ENCODE measurements at places on chromosomes 3 and 15. TPM values are rescaled to one million over a fixed set of nuclear protein-coding genes. Genes with fewer than 3 reads are reported as not detected.

SLC22A13 gene
- 0.06 TPM for polyA plus RNA-seq

DNA sequence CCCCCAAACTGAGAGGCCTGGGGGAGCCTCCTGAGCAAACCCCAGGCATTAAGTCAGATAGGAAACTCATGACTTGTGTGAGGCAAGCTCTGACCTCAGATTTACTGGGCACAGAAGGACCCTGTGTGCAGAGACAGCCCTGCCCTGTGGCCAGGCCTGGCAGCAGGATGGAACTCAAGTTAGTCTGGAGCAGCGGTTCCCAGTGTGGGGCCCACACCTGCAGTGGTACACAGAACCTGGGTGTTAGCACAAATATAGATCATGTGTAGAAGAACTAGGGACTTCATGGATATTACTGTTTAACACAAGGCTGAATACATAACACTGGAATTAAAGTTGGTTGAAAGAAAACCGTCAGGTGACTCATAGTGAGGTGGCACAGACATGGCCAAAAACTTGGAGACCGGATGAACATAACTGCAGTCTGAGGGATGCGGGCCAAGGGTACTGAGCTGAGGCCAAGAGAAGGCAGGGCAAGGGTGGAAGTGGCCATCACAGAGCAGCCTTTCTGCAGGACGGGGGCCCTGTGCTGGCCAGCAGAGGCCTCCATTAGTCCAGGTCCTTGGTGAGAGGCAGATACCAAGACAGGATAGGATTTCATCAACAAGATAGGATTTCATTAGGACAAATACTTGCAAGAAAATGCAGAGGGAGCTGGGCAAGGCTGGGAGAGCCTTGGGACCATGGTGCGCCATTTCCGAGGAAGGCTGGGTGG, 40.9 kb downstream of the IRAK2 start:
- no peak overlapping the region for H3K27ac ChIP-seq
- H3K4me1 ChIP-seq: no peaks in the 10 kb centered on the region
- no peaks in the 10 kb centered on the region for H3K36me3 ChIP-seq
- no peaks in the 10 kb centered on the region for H3K27me3 ChIP-seq
- no peak overlapping the region for H3K4me3 ChIP-seq

- peaks cover 13% of the 10 kb centered on the region for H3K27me3 ChIP-seq
- H3K36me3 ChIP-seq: no peaks in the 10 kb centered on the region
- peak within 1 kb of the TSS; percentile 58 for H3K4me3 ChIP-seq
These were observed at the start of gene PPM1M for GRCh38 chr3:52245322-52246263. TSS of gene PPM1M (plus strand) at chr3:52245759. CDS start at chr3:52245825, 66 bp downstream.

DNA sequence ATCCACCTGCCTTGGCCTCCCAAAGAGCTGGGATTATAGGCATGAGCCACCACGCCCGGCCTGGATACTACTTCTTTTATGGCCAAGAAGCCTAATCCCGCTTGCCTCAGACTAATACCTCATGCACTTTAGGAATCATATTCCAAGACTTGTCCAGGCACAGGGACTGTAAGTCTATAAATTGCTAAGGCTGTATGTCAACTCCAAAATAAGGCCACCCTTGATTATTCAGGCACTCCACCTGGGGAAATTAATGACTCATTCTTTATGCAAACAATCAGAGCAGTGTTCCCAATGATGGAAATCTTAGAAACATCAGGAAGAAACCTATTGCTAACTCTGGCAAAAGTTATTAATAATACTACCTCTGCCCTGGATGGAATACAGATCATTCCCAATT, 98.4 kb downstream of the ERC2 start:
- H3K4me1 ChIP-seq: 0 out of 2 replicates have a peak, but pooled peaks cover 2% of the 10 kb centered on the region
- no peaks in the 10 kb centered on the region for H3K36me3 ChIP-seq
- no peak for DNase-seq
- H3K4me3 ChIP-seq: no peak overlapping the region
- H3K27me3 ChIP-seq: no peaks in the 10 kb centered on the region

DNA sequence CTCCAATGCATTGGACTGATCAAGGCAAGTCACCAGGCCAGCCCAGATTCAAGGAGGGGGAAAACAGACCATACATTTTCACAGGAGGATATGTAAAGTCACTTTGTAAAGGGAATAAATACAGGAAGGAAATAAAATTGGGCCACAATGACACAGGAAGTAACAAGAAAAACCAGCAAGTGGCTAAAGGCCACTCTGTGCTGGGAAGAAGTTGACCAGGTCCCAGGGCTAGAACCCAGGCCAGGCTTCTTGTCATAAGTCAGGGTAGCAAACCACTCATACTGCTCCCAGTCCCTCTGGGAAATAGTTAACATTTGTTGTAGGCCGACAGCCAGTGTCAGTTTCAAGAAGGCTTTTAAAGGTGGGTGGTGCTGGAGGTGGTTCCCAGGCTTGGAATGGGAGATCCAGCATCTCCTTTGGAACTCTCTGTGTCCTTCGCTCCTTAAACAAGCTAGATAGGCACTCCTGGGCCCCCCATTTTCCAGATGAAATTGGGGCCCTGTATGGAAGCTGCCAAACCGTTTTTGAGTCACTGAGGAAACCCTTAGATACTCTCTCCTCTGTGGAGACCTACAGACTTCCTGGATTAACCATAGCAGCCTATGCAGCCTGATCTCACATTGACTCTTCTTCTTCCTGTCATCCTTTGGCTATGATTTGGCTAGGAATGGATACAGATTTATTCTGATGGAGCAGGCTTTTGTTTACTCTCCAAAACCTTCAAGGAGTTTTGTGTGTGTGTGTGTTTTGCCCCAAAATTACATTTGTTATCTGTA, 14.7 kb upstream of the EDC3 start:
- H3K36me3 ChIP-seq: no peaks in the 10 kb centered on the region
- no peaks in the 10 kb centered on the region for H3K27me3 ChIP-seq
- no peak for DNase-seq

DNA sequence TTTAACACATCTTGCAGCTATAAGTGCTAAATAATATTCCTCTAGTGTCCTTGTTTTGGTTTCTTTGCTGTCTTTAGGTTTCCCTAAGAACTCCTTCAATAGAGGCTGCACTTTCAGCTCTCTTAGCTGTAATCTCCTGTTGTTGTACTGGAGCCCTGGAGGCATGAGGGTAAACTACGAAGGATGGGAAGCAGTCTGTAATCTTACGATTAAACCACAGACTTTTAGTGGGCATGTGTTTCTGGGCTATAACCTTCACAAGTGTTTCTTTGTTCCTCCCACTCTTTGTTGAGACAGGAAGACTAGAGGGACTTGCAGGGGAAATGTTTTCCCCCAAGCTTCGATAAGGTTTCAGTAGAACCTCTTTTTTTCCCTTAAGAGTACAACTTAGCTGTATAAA, 1058.1 kb downstream of the NSUN3 start:
- no peaks in the 10 kb centered on the region for H3K27me3 ChIP-seq
- H3K4me3 ChIP-seq: no peak overlapping the region
- H3K4me1 ChIP-seq: no peaks in the 10 kb centered on the region
- H3K36me3 ChIP-seq: no peaks in the 10 kb centered on the region
- no peak overlapping the region for H3K27ac ChIP-seq

SPESP1 gene
- polyA plus RNA-seq: not detected

DNA sequence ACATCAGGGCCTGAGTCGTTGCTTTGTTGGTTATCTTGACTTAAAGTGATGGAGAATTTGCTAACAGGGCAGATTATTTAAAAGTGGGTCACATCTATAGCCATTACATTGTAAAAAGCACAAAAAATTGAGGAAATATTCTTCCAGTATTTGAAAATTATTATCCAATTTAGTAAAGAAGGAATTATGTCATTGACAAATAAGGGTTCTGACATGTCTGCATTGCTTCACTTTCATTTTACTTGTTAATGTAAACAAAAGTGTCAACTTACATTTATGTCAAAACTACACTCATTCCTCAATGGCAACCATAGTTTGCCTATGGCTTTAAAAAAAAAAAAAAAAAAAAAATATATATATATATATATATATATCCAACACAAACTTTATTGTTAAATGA, 3.4 kb upstream of the PARP14 start:
- H3K4me1 ChIP-seq: peaks cover 12% of the 10 kb centered on the region
- no peaks in the 10 kb centered on the region for H3K27me3 ChIP-seq
- no peak overlapping the region for H3K4me3 ChIP-seq
- DNase-seq: no peak

DNA sequence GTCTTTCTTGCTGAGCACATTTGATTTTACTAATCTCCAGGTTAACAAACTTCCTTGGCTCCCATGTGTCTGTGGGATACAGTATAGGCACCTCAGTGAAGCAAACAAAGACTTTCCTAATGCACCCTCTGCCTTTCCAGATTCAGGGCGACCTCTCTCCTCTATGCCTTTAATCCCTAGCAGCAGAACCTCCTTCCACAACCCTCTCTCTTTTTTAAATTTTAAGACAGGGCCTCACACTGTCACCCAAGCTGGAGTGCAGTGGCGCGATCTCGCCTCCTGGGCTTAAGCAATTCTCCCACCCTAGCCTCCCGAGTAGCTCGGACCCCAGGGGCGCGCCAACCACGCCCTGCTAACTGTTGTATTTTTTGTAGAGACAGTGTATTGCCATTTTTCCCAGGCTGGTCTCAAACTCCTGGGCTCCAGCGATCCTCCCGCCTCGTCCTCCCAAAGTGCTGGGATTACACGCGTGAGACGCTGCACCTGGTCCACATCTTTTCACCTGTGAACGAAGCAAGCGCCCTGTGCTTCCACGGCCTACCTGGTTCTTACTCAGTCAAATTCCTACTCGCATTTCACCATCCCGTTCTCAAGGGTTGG, 1.7 kb upstream of the HACD3 start:
- no peak for DNase-seq
- H3K4me1 ChIP-seq: peaks cover 4% of the 10 kb centered on the region
- no peaks in the 10 kb centered on the region for H3K27me3 ChIP-seq
- H3K36me3 ChIP-seq: no peaks in the 10 kb centered on the region

RHOV gene
- 1.5 TPM for polyA plus RNA-seq

GRCh38 chr15:90991587-90992285, 2.6 kb downstream of the PRC1 start:
- H3K36me3 ChIP-seq: no peaks in the 10 kb centered on the region
- no peaks in the 10 kb centered on the region for H3K4me1 ChIP-seq
- no peak overlapping the region for H3K4me3 ChIP-seq
- H3K27ac ChIP-seq: no peak overlapping the region
- H3K27me3 ChIP-seq: no peaks in the 10 kb centered on the region

THAP10 gene
- 2.8 TPM for polyA plus RNA-seq

DNA sequence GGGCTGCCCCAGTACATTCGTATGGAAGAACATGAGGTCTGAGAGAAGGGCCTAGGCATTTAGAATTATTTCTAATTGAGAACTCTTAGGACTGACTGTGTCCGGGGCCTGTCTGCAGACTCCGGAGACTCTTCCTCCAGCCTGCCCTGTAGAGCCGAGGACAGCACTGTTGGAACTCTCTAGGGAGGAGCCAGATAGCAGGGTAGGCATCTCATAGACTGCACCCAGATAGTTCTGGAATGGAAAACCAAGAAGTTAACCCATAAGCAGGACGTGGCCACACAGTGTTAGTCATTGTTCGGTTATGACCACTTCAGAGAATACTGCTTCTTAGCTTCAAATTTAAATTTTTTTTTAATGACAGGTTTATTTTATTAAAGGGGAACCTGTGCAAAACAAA, 59.5 kb downstream of the SNRK start:
- no peak for DNase-seq
- no peaks in the 10 kb centered on the region for H3K27me3 ChIP-seq
- H3K4me3 ChIP-seq: no peak overlapping the region
- H3K4me1 ChIP-seq: no peaks in the 10 kb centered on the region

FSTL1 gene
- 158 TPM for polyA plus RNA-seq

DNA sequence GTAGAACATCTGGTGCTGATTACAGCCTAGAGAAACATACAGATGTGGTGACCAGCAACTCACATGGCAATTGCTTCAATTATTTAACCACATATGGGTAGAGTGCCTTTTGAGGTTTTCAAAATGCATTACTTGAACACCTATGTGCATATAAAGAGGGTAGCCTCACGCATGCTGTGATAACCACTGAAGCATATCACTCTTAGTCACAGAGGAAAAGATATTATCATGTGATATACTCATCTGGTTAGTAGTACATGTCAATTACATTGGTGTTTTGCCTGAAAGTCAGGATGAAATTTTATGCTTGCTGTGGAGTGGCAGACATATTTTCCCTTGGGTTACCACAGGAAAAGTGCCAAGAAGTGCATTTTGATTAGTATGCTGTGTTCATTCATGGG, 459.3 kb upstream of the AGTR1 start:
- H3K27me3 ChIP-seq: no peaks in the 10 kb centered on the region
- no peaks in the 10 kb centered on the region for H3K36me3 ChIP-seq
- H3K4me1 ChIP-seq: no peaks in the 10 kb centered on the region

- H3K36me3 ChIP-seq: no peaks in the 10 kb centered on the region
- no peak overlapping the region for H3K27ac ChIP-seq
- no peak for DNase-seq
- no peak overlapping the region for H3K4me3 ChIP-seq
- H3K27me3 ChIP-seq: no peaks in the 10 kb centered on the region
- H3K4me1 ChIP-seq: no peaks in the 10 kb centered on the region
These were observed 7.5 kb downstream of the PTX3 start for GRCh38 chr3:157443905-157444796.

DAZL gene
- polyA plus RNA-seq: 1.7 TPM

GRCh38 chr3:19866751-19867347, 67.2 kb downstream of the EFHB start:
- no peaks in the 10 kb centered on the region for H3K27me3 ChIP-seq
- no peaks in the 10 kb centered on the region for H3K4me1 ChIP-seq
- no peaks in the 10 kb centered on the region for H3K36me3 ChIP-seq

CCR2 gene
- polyA plus RNA-seq: not detected

VEPH1 gene
- 9.1 TPM for polyA plus RNA-seq

GRCh38 chr3:172107403-172107802, 68.0 kb downstream of the FNDC3B start:
- DNase-seq: no peak
- peaks cover 1% of the 10 kb centered on the region for H3K36me3 ChIP-seq
- H3K4me1 ChIP-seq: no peaks in the 10 kb centered on the region
- no peak overlapping the region for H3K4me3 ChIP-seq
- no peak overlapping the region for H3K27ac ChIP-seq

NLGN1 gene
- 7.8 TPM for polyA plus RNA-seq

DNA sequence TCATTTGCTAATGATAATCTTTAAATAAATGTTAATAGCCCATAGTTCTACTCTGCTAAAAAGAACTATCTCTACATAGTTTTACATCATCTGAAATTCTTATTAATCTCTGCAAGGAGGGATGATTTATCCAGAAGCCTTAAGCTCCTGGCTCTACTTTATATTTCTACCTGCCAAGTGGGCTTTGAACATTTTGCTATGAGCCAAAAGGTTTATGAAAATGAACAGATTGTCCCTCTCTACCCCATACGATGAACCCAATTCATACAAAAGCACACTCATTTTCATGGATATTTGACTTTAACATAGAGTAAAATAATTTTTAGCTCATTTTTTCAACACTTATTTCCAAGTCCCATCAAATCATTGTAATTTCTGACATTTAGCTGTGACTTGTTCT, 611.0 kb downstream of the NSUN3 start:
- no peak for DNase-seq
- H3K27me3 ChIP-seq: no peaks in the 10 kb centered on the region
- H3K27ac ChIP-seq: no peak overlapping the region
- no peak overlapping the region for H3K4me3 ChIP-seq

TGM4 gene
- polyA plus RNA-seq: 0.02 TPM
